ENCODE measurements at places on chromosomes 7 and 10.

DNA sequence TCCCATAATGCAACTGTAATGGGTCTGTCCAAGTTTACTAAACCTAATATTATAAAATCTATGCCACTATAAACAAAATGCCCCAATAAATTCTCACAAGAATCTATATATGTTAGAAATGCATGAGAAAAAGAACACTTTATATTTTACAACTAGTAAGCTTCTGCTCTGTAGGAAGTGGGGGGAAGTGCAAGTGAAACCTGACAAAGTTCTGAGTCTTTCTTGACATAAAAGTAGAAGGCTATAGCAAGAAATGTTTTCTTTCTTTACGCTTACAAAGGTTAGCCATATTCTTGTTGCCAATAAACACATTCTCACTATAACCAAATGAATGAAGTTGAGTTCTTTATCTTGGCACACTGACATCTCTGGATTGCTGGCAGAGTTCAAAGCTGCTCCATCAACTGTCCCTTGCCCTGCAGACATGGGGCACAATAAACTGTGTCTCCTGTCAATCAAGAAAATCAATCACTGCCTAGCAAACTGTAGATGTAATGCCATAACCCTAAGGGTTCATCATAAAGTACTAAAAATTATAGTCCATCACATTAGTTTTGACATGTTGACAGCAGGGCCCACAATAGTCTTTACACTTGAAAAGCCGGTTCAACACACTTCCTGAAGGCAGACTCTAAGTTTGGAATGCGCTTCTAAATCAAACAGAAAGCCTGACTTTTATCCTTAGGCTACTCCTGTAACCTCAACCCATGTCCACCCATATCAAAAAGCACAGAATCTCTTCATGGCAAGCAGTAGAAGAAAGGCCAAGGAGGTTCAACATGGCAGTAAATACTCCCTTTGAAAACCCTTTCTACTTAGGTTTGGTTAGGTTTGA is 58.6 kb downstream of the TPK1 start:
- no peak for DNase-seq

DNA sequence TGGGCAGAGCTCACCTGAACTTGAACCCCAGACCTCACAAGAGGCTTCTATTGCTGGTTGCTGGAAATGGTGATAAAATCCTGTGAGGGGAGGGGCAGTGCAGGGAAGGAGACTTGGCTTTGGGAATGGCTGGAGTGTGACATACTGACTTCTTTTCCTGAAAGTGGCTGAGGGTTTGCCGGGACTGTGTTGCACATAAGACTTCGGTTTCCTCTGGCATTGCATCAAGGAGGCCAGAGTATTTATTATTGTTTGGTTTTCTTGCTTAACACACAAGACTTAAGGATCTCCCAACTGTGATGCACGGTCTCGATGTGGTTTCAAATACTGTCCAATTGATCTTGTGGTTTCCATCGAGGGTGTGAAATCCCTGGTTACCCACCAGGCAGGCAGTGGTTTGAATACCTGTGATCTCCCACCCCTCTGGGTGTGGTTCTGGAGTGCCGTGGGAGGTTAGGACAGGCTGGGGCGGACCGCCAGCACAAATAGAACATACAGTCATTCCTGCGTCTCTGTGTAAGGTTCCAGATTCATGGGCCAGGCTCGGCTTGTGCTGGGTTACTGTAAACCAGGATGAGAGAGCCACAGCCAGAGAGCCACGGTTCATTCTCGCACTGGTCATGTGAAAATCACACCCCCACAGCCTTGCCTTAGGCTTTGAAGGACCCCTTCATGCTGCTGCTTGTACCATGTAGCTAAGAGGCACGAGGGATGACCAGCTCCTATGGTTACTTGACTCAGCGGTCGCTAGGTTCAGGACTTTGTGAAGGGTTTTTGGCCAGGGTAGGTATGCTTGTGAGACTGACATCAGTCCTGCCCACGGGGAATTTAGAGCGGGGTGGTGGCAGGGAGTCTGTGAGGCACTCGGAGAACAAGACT is 39.2 kb downstream of the WBP1L start:
- no peak for DNase-seq

GRCh38 chr7:4222676-4223075 is 459.4 kb upstream of the FOXK1 start:
- no peak for DNase-seq

GRCh38 chr7:122402235-122402634 is 97.7 kb upstream of the FEZF1 start:
- DNase-seq: no peak

DNA sequence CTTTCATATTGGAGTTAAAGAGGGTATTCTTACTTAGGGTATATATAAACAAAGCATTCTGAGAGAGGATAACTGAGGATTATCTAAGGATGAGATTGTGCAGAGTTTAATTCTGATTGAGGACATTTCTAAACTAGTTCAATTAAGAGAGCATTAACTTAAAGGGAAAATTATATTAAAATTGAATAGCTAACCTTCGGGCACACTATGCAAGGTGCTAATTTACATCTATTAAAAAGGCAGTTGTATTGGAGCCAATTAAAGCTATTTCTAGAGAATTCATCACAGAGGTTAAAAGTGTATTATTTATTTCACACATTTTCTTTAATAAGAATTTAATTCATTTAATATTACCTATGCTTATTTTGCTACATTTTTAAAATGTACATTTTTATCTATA is 17.0 kb upstream of the PIK3CG start:
- no peak for DNase-seq

- DNase-seq: no peak
Observed at GRCh38 chr7:93092757-93093370, 24.9 kb downstream of the SAMD9 start.

GRCh38 chr7:6186577-6186976 is 85.8 kb downstream of the CYTH3 start:
- DNase-seq: no peak

DNA sequence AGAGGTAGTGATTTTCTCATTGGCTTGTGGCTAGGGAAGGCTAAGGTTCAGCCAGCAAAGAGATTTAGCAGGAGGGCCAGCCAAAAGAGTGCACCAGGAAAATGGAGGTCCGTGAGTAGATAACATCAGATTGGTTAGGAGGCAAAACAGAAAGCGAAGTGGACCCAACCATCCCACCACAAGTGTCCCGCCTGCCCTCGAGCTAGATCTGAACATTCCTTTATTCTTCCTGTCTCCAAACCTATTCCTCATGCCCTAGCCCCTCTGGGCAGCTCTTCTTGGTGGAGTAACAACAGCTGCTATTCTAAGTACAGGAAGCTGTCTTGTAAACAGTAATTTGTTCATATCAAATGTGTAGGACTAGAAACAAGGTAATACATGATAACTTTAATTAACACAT is 85.7 kb upstream of the BET1 start:
- DNase-seq: no peak

GRCh38 chr7:38873433-38873832 is 35.6 kb downstream of the VPS41 start:
- DNase-seq: no peak

DNA sequence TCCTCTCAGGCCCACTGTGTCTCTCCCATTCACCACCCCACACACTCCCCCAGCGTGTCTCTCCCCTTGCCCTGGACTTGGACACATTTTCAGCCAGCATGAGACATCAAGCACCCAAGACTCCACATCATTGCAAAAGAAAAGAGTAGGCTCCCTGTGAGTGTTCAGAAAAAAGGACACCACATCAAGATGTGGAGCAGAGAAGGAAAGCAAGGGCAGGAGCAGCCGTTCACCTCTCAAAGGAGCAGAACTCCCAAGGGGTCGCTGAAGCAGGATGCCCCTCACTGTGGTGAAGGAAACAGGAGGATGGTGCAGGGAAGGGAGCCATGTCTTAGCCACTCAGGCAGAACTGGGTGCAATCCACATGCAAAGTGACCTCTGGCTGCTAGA is 89.9 kb upstream of the MACROH2A2 start:
- no peak for DNase-seq

Data from NCI-H2171 (cell line).